ENCODE measurements at places on chromosomes 4 and X.

- no peak for DNase-seq
These were observed 10.7 kb downstream of the TIFA start for GRCh38 chr4:112274959-112275358.

DNA sequence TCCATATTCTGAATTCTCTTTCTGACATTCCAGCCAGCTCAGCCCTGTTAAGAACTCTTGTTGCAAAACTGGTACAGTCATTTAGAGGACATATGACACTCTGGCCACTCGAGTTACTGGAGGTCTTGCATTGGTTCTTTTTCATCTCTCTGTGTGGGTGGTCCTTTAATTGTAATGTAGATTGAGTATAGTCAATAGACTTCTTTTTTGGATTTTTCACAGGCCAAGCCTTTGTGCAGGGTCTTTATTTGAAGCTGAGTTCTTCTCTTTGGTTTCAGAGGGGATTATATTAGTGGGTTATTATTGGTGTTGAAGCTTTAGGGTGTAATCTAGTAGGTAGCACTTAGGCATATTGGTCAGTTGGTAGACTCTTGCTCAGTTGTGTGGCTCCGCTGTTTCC lies 118.0 kb upstream of the GIMD1 start:
- no peak for DNase-seq

GRCh38 chr4:3871181-3871852 lies 105.1 kb downstream of the ADRA2C start:
- no peak for DNase-seq

DNA sequence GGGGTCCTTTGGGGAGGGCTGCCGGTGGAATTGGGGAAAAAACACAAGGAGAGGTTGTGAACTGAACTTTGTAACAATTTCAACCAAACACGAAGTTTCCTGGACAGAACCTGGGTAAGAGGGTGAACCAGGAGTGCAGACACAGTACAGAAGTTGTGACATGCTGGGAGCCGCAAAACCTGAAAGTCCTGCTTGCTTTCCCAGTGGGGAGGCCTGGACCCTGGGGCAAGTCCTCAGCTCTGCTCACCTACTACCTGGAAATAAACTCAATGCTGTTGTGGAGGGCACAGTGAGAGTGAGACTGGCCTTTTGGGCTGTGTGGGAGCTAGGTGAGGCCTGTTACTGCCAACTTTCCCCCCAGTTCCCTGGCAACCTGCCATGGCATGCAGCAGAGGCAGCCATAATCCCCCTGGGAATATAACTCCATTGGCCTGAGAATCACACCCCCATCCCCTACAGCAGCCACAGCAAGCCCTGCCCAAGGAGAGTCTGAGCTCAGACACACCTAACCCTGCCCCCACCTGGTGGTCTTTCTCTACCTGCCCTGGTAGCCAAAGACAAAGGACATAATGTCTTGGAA lies 162.8 kb downstream of the THOC2 start:
- DNase-seq, result no peak

DNA sequence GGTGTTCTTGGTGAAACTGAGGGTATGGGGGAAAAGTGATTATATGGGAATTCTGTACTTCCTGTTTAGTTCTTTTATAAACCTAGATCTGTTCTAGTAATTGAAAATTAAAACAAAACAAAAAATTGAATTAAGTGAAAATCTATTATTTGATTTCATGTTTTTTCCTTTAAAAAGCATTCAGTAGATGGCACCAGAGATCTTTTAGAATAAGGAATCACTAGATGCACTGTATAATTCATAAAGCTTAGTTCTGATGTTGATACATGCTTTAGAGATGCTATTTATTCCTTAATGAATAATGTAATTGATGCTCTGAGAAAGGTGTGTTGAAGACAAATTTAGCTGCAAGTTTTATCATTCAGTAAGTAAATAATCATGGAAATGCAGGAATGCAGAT lies 87.3 kb downstream of the LCORL start:
- no peak for DNase-seq

- DNase-seq, result no peak
These were observed 1487.3 kb downstream of the PCDH7 start for GRCh38 chr4:32207456-32207855.

GRCh38 chrX:130746709-130747342 lies 156.2 kb downstream of the ENOX2 start:
- DNase-seq, result no peak

GRCh38 chrX:41689711-41690110 lies 938 bp downstream of the GPR34 start:
- DNase-seq, result no peak

- no peak for DNase-seq
These were observed 233.4 kb upstream of the STK26 start for GRCh38 chrX:131789664-131790063.
